GM12892 (cell line): ENCODE measurements at places on chromosomes 1 and 21.

- no peak for DNase-seq
Measured at GRCh38 chr1:27614625-27615344, 10.8 kb upstream of the AHDC1 start.

DNA sequence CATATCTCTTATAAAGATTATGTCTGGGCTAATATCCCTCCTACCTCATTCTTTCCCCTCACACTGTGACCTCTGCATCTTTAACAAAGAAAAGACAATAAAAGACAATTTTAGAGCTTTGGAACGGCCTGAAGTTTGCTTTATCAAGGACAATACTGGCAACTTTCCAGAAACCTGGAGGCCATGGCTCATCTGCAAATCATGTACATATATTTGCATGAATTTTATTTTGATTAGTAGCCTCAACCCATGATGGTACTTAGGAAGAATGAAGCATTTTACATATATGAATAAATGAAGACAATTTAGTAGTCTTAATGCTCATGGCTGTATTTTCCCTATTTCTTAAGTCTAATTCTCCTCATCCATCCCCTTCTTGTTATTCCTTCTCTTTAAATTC is 612.2 kb upstream of the CXADR start:
- no peak for DNase-seq

GRCh38 chr1:231041719-231042261 is 1.7 kb upstream of the FAM89A start:
- DNase-seq: no peak

- DNase-seq: no peak
Measured at GRCh38 chr1:168613691-168614231, 37.4 kb downstream of the XCL1 start.

GRCh38 chr1:157580179-157580827 is 17.6 kb downstream of the FCRL4 start:
- DNase-seq: no peak

DNA sequence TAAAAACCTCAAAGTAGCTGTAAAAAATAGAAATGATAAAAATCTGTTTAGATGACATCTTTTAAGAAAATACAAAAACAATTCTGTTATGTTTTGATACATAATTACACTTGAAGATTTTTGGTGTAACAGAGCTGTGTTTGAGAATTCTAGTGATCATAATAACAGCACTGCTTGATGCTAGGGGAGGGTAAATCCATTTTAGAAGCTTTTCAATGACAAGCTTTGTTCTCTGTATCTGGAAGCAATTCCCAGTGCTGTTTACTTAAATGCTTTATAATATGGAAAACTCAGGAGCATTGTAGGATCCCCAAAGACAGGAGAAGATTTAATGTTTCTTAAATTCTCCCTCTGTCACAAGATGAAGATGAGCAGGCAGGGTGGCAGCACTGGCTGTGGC is 359.3 kb downstream of the PDE4B start:
- DNase-seq: no peak

- DNase-seq: no peak
Measured at GRCh38 chr1:6517435-6517851, 26.0 kb upstream of the PLEKHG5 start.

- no peak for DNase-seq
Measured at GRCh38 chr21:37224861-37225839, 42.0 kb downstream of the VPS26C start.

DNA sequence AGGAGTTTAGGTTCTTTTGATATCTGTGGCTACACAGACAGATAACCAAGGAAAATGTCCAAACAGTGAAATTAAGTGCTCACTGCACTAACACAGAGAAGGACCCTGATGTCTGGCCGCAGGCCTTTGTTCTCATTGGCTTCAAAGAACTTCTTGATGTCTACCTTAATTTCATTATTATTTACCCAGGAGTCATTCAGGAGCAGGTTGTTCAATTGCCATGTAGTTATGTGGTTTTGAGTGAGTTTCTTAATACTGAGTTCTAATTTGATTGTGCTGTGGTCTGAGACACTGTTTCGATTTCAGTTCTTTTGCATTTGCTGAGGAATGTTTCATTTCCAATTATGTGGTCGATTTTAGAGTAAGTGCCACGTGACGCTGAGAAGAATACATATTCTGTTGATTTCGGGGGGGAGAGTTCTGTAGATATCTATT is 15.2 kb upstream of the LGALS8 start:
- no peak for DNase-seq

GRCh38 chr1:224212618-224213061 is 29.6 kb downstream of the DEGS1 start:
- no peak for DNase-seq

GRCh38 chr1:118158924-118159323 is 26.1 kb downstream of the SPAG17 start:
- no peak for DNase-seq

GRCh38 chr1:119480175-119480574 is 26.8 kb upstream of the HSD3B1 start:
- DNase-seq: no peak

DNA sequence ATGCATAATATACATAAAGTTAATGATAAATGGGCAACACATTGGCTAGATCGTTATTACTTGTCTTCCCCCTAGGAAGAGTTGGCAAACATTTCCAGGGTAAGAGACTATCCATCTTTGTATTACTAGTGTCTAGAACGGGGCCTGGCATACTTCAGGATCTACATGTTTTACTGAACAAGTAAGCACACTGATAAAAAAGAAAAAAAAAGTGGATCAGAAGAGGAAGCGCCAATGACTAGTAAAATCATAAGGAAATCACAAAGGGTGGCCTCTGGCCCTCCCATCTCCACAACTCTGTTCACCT is 482 bp downstream of the TM2D1 start:
- DNase-seq: no peak

- DNase-seq: no peak
Measured at GRCh38 chr1:31782421-31783410, 18.6 kb upstream of the ADGRB2 start.

- DNase-seq: no peak
Measured at GRCh38 chr1:171645553-171646248, 6.8 kb downstream of the MYOC start.

DNA sequence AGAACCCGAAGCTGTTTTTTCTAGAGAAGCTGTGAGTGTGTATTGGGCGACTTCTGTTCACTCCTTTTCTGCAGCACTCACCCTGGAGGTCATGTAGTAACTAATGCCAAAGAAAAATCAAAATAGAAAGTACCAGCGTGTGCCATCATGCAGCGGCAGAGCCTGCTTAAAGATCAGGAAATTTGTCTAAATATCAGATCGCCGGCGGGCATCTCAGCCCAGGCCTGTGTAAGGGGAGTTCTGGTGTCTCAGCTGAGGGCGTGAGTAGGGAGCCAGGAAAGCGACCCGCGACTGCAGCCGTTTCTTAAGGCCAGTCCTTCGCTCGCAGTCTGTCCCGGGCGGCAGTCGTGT is 768 bp downstream of the EDARADD start:
- DNase-seq: peak; percentile 23

DNA sequence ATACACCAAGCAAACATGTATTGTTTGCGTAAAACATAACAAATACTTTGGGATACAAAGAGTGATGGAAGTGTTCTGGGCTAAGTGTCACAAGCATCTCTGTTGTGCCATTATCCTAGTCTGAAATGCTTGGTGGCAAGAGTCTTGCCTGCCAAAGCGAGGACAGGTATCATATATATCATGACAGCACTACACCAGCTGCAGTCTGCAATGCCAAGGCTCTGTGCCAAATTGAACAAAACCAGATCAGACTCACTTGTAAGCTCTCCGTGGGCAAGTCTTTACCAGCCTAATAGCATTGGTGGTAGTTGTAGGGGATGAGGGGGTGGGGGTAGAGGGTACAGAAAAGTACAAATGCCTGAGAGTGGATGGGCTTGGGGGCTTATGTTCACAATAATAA is 119.2 kb downstream of the RWDD3 start:
- no peak for DNase-seq

DNA sequence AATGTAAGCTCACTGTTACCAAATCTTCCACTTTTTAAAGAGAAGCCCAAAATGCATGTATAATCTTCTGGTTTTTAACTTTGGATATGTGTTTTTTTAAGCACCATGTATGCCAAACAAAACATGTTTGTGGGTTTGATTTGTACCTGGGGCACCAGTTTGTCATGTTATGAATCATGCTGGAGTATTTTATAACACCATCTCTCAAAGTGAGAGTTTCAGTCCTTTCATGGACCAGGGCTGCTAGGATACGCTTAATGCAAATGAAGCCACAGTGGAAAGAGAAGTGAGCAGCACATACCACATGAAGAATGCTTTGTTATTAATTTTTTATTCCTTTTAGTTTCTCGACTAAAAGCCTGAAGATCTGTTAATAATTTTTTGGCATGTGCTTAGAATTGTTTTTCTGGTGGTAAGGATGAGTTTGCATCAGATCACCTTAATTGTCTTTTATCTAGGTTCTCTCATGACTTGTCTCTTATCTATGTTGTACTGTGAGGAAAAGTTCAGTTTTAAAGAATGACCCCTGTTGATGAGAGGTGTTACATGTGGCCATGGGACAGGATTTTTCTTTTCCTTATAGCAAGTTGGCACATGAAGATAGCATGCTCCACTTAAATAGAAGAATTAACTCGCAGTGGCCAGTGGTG is 2.0 kb upstream of the RABGAP1L start:
- peak; percentile 20 for DNase-seq

DNA sequence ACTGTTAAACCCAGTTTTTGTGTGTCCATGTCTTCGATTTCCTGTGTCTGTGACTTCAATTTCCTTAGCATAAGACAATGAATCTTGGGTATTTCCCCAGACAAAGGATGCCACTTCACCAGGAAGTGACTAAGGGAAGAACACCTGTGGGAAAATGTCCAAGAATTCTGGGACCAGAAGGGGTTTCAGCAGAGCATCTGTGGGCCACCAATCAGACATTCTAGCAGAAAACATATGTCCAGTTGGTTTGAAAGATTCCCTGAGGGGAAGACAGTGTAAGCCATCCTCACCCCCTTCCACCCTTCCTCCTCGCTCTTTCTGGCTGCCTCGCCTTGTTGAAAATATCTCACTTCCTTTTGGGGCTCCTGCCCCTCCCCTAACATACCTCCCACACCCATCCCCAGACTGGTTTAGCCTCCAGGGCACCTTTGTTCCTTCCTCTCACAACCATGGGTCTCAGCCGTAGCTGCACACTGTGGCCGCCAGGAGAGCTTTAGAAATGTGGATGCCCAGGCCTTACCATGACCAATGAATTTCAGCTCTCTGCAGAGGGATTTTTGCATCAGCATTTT is 25.5 kb upstream of the IFNAR1 start:
- peak; percentile 36 for DNase-seq

GRCh38 chr1:107572674-107573211 is 392.2 kb downstream of the VAV3 start:
- no peak for DNase-seq

GRCh38 chr1:64197076-64197475 is 6.3 kb upstream of the UBE2U start:
- DNase-seq: no peak

DNA sequence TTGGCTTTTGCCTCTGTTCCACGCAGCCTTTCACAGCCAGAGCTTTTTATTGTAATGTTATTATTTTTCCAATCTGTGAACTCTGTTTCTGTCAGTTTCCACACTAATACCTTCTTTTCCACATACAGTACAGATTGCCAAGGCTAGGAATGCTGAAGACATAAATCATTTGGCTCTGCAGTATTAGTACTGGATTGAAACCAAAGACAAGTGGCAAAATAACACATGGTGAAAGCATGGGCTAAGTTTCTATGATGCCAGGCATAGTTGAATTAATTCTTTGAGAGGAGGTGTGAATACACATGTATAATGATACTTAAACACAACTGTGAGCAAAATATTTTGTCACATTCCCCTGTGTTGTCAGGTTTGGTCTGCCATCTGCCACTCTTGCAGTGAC is 73.5 kb downstream of the TMEM200B start:
- DNase-seq: no peak

DNA sequence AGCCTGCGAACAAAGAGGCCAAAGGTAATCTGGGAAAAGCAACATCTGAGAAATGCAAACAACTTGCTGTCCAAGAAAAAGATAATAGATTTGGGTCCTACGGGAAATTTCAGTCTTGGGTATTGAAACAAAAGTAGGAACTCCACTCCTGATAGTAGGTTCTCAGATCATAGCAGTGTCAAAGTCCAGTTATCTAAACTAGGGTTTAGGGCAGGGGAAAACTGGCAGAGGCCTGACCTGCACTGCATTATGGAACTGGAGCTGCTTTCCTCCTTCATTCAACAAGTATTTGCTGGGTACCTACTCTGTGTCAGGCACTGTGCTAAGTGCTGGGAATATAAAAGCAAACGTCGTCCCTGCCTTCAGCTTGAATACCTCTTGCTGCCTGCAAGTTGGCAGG is 60.7 kb upstream of the NGF start:
- DNase-seq: no peak

- DNase-seq: no peak
Measured at GRCh38 chr1:21547876-21548275, 38.7 kb downstream of the ALPL start.

GRCh38 chr1:9384751-9385245 is 92.1 kb downstream of the SPSB1 start:
- no peak for DNase-seq

DNA sequence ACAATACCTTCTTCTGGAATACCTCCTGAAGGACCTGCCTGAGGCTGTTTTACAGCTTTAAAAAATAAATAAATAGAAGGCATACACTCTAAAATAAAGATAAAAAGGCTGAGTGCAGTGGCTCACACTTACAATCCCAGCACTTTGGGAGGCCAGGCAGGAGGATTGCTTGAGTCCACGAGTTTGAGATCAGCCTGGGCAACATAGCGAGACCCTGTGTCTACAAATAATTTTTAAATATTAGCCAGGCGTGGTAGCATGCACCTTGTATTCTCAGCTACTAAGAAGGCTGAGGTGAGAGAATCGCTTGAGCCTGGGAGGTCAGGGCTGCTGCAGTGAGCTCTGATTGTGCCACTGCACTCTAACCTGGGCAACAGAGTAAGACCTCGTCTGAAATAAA is 75.0 kb downstream of the OSBPL9 start:
- DNase-seq: no peak

DNA sequence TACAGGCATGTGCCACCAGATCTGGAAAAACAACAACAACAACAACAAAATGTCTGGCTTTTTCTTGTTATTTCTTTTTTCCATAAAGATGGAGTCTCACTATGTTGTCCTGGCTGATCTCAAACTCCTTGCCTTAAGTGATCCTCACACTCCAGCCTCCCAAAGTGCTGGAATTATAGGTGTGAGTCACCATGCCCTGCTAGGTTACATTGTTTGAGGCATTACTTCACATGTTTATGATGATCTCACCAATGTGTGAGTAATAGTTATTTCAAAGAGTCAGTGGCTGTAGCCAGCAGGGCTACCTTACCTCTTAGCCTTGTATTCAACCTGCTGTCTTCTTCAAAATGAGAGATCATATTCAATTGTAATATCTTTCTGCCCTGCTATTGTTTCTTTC is 445.7 kb downstream of the AMY1C start:
- no peak for DNase-seq

- no peak for DNase-seq
Measured at GRCh38 chr1:198113342-198113750, 43.5 kb upstream of the NEK7 start.
